Iris pigment epithelial cell (primary cell): ENCODE measurements at places on chromosomes 7 and 10.

DNA sequence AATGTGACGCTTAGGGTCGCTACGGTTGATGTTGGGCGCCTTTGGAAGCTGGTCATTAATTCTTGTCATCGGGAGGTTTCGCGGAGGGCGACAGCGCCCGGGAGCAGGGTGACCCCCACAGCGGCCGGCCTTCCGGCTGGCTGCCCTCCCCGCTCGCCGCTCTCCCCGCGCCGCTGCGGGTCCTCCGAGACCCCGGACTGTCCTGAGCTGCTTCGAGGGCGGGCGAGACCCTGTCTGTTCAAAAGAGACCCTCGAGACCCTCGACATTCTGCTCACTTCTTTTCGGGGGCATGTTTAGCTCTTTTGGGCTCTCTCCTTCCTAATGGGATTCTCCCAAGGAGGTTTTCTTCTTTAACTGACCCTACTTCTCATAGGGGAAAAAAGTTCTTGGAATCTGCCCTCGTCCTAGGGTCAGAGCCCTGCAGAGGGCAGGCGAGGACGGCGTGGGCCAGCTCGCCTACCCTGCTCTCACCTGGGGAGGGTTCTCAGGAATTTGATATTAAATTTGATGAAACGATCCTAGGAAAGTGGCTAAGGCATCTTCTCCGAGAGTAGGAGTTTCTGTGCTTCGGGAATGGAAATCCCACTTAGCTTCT, 257.0 kb downstream of the OTUD1 start:
- no peak for DNase-seq

DNA sequence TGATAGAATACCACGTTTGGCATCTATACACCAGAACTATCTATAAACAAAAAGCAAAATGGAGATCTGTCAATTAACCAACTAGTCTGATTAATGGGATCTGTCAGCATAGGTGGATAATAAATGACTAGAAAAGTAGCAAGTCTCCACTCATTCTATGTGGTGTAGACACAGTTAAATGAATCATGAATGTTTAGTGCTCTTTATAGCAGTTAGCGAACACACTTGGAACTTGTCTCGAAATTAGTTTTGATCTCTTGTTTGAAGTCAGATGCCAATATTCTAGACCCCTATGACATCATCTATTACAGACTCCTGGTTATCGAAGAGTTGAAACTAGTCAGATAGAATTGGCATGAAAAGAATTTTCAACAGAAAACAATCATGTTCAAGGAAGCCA, 259.7 kb downstream of the AHR start:
- DNase-seq = no peak

DNA sequence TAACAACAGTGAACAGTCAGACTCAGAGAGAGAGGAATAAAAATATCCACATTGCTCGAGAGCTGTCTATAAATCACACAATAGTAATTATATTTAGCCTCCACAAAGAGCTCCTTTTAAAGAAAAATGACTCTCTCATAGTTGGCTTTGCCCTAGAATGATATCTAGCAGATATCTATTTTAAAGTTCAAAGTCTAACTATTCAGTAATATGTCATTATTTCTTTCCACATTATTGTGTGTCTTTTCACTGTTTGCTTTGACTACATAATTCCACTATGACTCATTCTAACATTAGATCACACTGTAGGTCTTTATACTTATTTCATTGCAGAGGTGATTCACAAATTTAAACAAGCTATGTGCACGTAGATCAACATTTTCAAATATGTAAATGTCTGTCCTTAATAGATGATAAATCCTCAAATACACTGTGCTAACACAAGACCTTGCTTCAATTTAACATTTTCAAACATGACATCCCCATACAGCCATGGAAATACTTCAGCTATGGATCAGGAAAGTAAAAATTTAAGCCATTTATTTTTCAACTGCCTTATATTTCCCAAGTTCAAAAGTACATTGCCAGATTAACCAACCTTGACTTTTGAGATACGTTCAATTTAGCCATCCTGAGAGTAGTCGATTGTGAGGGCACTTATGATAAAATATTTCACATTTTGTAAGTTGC, 99.9 kb upstream of the AKR1E2 start:
- peak; percentile 87 for DNase-seq

DNA sequence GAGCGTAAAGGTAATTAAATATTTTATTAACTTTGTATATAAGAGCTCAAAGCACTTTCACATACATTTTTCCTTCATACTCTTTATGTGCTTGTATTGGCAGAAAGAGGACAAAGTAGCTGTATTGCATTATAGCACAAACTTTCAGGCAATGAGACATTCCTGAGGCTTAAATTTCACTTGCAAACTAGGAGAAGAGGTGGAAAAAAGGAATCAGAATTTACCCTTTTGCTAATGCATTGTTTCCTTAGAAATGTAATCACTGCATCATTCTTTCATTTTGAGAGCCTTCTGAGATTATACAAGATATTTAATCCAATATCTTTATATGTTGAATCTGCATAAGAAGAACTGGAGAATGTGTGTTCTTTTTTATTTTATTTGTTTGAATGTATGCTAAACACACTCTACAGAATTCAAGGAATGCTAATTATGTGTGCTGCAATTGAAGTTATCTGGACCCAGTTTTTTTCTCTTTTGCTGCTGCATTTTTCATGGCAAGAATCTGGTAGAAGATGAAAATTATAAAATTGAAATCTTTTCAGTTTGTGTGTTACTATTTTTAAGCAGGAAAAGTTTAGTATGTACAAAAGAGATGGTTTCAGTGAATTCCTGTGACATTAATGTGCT, 185.1 kb downstream of the NXPH1 start:
- no peak for DNase-seq

DNA sequence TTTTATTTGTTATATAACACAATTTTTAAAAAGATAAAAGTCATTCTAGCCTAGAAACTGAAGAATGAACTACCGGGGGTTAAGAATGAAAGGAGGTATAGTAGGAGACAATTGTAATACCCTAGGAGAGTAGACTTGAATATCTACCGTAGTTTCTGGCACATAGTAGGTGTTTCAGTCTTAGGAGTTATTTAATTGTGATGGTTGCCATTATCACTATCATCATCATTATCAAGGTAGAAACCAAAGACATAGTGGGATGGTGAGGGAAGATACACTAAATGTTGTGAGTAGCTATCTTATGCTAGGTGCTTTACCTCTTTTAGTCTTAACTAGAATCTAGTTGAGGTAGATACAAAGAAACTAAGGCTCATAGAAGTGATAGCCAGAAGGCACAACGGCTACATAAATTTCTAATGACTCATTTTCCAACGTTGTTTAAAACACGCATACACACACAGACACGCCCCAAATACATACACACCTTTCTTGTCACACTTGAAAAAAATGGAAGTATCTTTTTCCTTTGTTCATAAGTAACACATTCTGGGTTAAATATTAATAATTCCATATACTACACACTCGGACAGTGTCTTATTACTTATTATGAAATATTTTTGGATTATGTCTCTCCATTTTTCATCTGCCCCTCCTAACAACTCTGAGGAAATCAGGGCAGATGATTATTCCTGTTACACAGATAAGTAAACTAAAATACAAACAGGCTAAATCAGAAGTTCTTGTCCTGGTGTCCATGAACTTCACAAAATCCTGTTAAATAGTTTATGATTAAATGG, 2.0 kb upstream of the ANLN start:
- DNase-seq = no peak

- DNase-seq = no peak
Measured at GRCh38 chr7:42739638-42740037, 172.2 kb downstream of the C7orf25 start.

GRCh38 chr7:14016950-14017349, 27.5 kb upstream of the ETV1 start:
- peak; percentile 5 for DNase-seq
